SIG-M5 (cell line): ENCODE measurements at places on chromosomes 12 and 14.
A peak's percentile ranks its signal among the peaks of the same experiment; 100 is the strongest.

- no peak for DNase-seq
These were observed 20.1 kb downstream of the PACS2 start for GRCh38 chr14:105334383-105335230.

- DNase-seq: no peak
These were observed 63.0 kb upstream of the PTHLH start for GRCh38 chr12:28035500-28035899.

DNA sequence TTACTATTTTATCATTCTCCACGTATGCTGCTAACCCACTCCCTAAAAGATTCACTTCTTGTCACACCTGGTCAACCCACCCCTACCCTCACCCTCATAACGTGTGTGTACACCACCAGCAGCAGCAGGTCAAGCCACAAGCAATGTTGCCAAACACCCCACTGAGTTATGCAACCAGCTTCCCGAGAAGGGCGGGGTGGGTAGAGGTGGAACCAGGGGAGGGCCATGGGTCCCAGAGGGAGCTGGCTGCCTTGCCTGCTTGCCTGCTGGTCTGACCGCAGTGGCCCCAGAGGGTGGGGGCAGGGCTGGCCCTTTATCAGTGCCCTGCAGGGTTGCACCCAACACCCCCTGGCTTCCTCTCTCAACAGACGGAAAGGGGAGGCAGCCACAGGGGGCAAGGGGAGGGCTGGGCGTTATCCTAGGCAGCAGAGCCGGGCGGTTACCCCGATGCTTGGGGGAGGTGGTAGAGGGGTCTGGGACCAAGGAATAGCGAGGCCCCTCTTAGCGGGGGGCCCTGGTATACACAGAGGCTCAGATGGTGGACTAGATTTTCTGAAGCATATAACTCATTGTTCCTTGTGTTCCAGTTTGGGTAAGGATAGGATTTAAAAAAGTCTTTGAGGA lies 3.5 kb upstream of the NFE2 start:
- DNase-seq: peak; percentile 82

GRCh38 chr12:105469211-105469610 lies 138.7 kb downstream of the C12orf75 start:
- DNase-seq: no peak
